Large intestine (tissue), 12 donors: ENCODE measurements at places on chromosomes 7 and 10. TPM values are rescaled to one million over a fixed set of nuclear protein-coding genes. Genes with fewer than 3 reads are reported as not detected.

PRKG1 gene
- polyA plus RNA-seq = 12.0 TPM

FANK1 gene
- polyA plus RNA-seq = 5.0 TPM

SKIDA1 gene
- 1.9 TPM for polyA plus RNA-seq

SLC26A5 gene
- polyA plus RNA-seq = 0.09 TPM

FRMD4A gene
- 19.8 TPM for polyA plus RNA-seq

SSC4D gene
- polyA plus RNA-seq = 1.2 TPM

GSAP gene
- polyA plus RNA-seq = 13.6 TPM

MCM10 gene
- polyA plus RNA-seq = 4.7 TPM

- DNase-seq = no peak
Measured at GRCh38 chr10:76301211-76301610, 869.8 kb downstream of the LRMDA start.

DNA sequence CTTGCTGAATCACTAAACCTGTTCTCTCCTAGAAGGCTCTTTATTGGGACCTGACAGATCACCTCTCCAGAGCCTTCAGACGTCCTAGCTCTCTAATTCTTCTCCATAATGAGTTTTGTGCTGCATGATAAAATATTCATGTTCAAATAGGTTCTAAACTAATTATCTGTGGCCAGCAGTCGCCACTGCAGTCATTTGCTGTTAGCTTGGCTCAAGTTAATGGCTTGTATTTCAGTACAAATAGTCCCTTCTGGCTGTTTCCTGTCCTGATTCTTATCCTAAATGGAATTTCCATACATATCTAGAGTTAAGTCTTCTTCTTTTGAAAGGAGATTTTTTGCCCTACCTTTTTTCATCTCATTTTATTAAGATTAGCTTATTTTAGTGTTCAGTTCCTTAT is 303.2 kb downstream of the EXOC4 start:
- DNase-seq = no peak

DNA sequence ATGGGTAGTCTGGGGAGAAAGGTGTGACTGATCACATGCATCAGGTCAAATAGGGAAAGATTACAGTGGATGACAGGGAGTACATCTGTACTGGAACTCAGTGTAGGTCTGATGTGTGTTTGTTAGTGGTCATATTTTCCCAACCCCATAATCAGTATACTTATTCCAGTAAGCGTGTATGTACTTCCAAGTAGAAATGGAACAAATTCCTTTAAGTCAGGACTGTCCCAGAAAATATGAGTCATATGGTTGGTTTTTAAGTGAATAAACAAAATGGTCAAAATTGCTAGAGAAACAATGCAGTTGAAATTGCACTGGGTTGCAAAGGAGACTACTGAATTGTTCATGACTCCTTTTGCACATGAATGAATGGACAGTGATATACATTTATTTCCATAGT is 118.8 kb upstream of the MYO3A start:
- no peak for DNase-seq

DNA sequence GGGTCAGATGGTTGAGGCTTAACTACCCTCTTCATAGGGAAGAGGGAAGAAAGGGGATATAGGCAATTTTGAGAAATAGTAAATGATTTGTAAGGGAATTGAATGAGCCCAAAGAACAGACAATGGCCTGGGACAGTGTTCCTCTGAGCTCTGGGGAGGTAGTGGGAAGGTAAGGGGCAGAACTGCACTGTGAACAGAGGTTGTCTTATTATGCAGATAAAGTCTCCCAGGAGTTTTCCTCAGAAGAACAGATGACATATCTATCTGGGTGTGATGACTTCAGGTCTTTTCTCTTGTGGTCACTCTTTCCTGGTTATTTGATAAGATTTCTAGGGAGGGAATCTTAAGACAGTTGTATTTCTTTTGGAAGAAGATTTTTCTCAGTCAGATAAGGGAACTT is 296.1 kb downstream of the ZEB1 start:
- no peak for DNase-seq

DNA sequence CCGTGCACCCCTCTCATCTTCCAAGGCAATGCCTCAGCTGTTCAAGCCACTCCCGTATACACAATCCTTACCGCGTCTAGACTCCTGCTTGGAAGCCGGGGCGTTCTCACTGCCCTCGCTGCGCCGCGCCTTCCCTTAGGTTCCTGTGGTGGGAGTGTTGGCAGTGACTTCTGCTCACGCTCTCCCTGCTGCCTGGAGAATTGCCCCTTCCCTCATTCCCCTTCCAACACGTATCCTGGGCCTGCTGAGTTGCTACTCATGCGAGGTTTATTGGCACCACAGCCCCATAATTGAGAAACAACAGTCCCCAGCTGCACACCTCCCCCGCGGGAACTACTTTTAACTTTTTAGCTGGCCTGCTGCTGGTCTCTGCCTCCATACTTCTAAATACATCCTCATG is 31.9 kb downstream of the RBM17 start:
- no peak for DNase-seq

- peak; percentile 58 for DNase-seq
Measured at GRCh38 chr7:139557857-139558581, 34.5 kb downstream of the CLEC2L start.

GRCh38 chr7:95549818-95550529 is 46.3 kb downstream of the PDK4 start:
- DNase-seq = peak; percentile 90

DNA sequence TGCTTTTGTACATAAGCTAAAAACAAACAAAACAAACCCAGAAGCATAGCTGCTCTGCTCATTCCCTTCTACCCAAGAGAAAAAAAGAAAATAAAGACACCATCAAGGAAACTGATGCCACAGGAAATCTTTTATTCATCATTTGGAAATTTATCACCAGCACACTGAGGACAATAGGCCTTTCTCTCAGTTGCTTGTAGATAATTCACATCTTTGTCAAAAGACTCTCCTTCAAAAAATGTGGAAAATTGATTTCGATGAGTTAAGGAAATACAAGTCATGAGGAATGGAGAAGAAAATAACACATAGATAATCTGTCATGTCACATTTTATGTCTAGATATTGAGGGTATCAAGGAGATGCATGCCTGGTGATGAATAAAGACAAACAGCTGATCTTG is 53.5 kb downstream of the ZNF37A start:
- no peak for DNase-seq

GRCh38 chr7:1085910-1086421 is 1.9 kb upstream of the GPER1 start:
- no peak for DNase-seq

- DNase-seq = no peak
Measured at GRCh38 chr7:4486907-4487306, 195.2 kb upstream of the FOXK1 start.

DNA sequence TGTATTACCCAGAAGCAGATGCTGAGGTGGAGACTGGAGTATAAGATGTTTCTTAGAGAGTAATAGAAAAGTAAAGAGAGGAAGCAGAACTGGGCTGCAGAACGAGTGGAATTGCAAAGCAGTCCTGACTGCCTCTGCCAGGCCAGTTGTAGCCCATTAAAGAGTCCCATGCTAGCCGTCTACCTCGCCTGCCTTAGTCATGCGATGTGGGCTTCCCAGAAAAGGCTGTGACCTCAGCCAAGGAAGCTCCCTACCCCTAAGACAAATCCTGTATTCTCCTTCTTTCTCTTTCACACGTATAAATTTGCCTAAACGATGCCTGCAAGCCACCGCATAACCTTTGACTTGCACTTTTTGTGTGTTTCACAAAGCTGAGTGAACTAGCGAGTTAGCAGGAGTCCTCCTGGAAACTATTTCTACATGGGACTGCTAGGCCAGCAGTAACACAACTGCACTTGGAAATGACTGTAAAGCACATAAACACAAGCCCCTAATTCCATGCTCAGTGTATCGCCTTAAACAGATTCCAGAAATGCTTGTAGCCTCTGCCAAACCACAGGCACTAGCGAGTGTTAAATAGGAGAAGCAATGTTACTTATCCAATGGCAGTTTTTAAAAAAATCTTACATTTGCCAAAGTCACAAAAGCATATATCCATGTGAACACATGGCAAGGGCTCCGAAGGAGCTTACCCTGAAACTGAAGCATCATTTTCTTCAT is 47.4 kb upstream of the GNAI1 start:
- no peak for DNase-seq

DNA sequence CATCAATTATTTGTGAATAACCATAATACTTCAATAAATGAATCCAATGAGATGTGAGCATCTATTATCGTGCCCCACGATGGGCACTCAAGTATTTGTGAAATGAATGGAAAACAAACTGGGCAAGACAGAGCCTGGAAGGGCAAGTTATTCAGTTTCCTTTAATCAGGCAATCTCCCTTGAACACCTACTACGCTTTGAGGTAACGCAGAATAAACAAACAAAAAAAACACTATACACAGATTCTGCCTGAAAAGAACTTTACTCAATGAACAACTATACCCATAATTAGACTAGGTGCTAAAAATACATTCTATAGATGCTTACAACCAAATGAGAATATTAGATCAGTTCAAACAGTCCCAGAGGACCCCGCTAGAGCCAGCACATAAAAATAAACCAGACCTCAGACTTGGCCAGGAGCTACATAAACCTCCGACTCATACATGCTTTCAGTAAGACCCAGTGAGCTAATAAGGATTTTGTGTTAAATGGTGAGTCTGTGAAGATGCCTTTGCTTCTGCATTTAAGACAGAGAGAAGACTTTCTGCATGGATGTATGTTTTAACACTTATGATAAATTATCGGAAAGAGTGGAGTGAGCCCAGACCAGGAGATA is 121.3 kb downstream of the MPP7 start:
- no peak for DNase-seq

GRCh38 chr10:124340033-124340760 is 78.5 kb downstream of the OAT start:
- DNase-seq = no peak

GRCh38 chr7:1026721-1027161 is 17.6 kb upstream of the GPR146 start:
- no peak for DNase-seq
